ENCODE measurements at places on chromosomes 7 and 10. TPM values are rescaled to one million over a fixed set of nuclear protein-coding genes. Genes with fewer than 3 reads are reported as not detected.

- DNase-seq = no peak
Observed at GRCh38 chr10:15460661-15461060, 89.6 kb upstream of the FAM171A1 start.

GRCh38 chr7:147062897-147063296 lies 946.3 kb downstream of the CNTNAP2 start:
- no peak for DNase-seq

The IGFBP1 gene
- total RNA-seq = not detected

The NPM3 gene
- total RNA-seq = 139 TPM

DNA sequence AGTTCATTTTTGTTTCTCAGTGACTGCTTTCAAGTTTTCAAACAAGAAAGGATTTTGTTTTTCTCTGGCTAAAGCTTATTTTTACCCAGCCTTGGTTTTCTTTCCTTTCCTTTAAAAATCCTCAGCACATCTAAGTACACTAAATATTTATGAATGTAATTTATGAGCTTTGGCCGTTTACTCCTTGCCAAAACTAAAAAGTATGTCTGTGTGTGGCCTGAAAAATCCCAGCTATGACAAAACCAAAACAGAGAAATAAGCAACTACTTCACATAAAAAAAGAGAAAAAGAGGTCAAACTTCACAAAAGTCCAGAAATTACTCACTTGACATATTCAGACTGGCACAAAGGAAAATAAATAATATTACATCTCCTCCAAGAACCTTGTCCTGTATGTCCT lies 365.1 kb upstream of the NFE2L3 start:
- no peak for DNase-seq

The CARD11 gene
- 20.0 TPM for total RNA-seq

DNA sequence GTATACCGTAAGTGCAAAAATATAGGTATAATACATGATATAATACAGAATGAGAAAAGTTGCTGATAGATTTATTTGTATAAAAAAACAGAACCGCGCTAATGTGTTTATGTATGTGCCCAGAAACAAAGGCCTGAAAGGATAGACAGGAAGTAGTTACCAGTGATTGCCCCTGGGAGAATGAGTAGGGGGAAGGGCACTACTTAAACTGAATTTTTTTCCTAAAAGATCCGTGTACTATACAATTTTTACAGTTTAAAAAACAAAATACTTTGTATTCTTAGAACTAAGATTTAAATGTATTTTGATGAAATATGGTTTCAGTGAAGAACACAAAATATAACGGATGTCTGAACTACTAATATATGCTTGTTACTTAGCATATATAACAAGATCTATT lies 2.9 kb downstream of the IPMK start:
- DNase-seq = no peak

DNA sequence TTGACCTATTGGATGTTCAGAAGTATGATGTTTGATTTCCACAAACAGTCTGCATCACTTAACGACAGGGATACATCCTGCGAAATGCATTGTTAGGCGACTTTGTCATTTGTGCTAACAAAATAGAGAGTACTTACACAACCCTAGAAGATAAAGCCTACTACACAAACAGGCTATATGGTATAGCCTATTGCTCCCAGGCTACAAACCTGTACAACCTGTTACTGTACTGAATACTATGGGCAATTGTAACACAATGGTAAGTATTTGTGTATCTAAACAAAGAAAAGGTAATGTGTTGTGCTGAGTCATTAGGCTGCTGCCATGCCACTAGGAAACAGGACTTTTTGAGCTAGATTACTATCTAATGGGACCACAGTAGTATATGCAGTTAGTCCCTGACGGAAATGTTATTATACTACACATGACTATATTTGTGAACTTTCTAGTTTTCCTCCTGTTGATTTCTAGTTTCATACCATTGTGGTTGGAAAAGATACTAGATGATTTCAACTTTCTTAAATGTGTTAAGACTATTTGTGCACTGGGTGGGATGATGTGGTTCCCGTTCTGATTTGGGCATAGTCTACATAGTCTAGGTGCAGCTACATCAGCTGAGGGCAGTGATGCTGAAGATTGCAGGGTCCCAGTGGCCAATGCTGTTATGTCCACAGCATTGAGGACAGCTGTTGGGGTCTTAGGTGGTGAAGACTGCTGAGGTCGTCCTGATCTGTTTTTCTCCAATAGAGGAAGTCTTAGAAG lies 161.7 kb downstream of the HTR7 start:
- DNase-seq = no peak

The WDFY4 gene
- not detected for total RNA-seq

The COL1A2 gene
- 42.8 TPM for total RNA-seq

DNA sequence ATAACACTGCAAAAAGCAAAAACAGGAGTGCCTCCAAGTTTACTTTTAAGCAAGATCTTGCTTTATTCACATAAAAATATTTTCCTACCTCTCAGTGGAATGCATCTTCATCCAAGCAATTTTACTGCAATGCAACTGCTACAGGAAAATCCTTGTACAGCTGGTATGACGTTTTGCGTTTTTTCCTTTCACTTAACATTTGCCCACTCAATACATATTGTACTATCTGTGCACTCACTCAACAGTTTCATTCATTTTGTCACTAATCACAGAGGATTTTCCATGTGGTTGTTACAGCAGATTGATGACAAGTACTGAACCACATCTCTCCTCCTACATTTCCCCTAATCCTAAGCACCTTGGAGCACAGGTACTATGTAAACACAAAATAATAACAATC lies 222.0 kb upstream of the IMMP2L start:
- DNase-seq = no peak

The CNOT4 gene
- 27.4 TPM for total RNA-seq

DNA sequence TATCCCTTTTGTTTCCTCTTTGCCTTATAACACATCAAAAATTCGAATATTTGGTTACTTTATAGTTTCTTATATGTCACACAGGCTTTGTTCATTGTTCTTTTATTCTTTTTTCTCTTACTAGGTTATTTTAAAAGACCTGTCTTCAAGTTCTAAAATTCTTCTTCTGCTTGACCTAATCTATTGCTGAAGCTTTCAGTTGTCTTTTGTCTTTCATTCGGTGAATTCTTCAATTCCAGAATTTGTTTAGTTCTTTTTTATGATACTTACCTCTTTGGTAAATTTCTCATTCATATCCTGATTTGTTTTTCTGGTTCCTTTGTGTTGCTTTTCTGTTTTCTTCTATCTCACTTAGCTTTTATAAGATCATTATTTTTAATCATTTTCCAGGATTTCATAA lies 188.4 kb downstream of the ZEB1 start:
- no peak for DNase-seq

The TFR2 gene
- 2.3 TPM for total RNA-seq

The NYAP1 gene
- total RNA-seq = 3.2 TPM

GRCh38 chr10:78804411-78805032 lies 264.2 kb upstream of the ZMIZ1 start:
- DNase-seq = no peak

DNA sequence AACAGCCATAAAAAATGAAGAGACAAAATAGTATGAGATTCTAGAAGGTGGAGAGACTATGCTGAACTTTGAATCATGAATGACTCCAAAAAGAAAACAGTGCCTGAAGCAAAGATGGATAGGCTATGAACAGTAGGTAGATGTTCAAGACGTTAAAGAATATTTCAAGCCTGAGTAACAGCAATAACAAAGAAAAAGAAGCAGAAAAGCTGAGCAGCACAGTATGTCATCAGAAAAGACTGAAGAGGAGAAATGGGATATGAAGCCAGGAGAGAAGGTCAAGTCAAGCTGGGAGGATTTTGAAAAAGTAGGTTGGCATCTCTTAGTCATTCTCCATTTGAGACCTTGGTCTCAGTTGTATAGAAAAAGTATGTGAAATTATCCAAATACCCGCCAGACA lies 484.4 kb downstream of the SORCS1 start:
- DNase-seq = no peak

DNA sequence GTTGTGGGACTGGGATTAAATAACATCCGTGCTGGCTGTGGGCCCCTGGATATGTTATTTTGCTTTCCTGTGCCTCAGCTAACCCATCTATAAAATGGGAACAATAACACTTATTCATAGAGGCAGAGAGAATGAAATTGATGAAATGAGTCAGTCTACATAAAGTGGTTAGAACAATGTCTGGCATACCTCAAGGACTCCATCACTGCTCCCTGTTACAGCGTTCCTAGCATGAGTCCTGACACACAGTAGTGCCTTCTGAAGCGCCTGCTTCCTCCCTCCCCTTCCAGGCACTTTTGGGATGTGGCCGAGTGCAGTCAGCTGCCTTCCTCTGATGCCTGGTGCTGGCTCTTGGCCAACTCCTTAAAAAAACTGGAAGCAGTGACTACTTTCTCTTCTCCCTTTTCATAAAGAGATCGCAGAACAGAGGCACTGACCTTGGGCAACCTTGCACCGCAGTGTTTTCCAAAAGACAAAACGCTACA lies 108.4 kb upstream of the ZMIZ1 start:
- DNase-seq = no peak

- DNase-seq = peak; percentile 33
Observed at GRCh38 chr10:60114765-60115586, 208.6 kb upstream of the CCDC6 start.

GRCh38 chr10:86715156-86715795 lies 41.1 kb upstream of the BMPR1A start:
- DNase-seq = no peak

- no peak for DNase-seq
Observed at GRCh38 chr10:70863470-70864160, 24.8 kb downstream of the PCBD1 start.

GRCh38 chr7:150756858-150757257 lies 19.6 kb downstream of the GIMAP5 start:
- no peak for DNase-seq

The CUEDC2 gene
- total RNA-seq = 43.0 TPM

The PRPS1L1 gene
- total RNA-seq = not detected

DNA sequence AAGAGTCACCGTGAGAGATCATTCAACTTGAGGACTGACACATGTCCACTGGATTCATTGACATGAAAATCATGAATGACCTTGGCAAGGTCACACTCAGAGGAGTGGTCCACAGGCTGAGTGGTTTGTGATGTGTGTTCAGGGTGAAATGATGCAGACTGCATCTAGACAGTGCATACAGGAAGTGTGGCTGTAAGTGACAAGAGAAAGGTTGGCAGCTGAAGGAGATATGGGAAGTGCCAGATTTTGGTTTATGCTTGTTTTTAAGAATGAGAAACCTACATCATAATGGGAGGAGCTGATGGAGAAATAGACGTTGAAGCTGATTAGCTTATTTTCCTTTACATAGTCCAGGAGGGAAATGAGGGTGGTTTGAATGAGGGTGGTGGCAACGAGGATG lies 64.8 kb upstream of the VIPR2 start:
- no peak for DNase-seq

DNA sequence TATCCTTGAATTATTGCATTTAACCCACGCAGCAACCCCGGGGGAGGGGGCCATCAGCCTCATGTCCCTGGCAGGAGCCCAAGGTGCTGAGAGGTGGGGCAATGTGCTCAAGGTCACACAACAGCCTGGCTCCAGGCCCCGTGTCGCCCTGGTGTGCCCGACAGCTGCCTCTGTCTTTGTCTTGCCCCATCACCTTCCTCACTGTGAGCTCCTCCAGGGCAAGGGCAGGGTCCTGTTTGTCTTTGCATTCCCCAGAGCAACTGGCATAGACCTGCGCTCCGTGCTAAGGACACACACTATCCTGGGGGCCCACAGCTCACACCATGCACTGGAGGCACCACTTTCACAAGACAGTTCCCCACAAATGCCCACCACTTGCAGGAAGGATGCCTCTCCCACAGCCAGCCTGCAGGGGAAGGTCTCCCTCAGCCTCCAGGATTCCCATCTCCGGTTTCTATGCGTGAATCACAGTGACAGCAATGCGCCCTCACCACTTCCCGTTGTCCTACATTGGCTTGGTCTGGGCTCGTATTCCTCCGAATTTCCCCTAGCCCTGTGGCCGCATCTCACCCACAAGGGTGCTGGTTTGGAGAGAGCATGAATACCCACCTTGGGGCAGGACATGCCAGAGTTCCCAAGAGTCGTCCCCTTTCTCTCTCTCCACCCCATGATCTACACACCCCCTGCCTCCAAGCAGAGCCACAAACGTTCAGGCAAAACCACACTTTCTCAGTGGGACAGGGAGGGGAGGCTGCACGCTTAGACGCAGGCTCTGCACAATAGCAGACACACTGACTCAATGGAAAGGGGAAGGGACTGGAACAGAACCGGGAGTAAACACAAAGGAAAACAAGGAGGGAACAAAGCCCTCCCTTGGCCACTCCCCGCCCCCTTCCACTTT lies 10.3 kb downstream of the ITPRIP start:
- peak; percentile 49 for DNase-seq

The CHAT gene
- not detected for total RNA-seq

- no peak for DNase-seq
Observed at GRCh38 chr10:66805612-66806011, 120.2 kb upstream of the LRRTM3 start.

DNA sequence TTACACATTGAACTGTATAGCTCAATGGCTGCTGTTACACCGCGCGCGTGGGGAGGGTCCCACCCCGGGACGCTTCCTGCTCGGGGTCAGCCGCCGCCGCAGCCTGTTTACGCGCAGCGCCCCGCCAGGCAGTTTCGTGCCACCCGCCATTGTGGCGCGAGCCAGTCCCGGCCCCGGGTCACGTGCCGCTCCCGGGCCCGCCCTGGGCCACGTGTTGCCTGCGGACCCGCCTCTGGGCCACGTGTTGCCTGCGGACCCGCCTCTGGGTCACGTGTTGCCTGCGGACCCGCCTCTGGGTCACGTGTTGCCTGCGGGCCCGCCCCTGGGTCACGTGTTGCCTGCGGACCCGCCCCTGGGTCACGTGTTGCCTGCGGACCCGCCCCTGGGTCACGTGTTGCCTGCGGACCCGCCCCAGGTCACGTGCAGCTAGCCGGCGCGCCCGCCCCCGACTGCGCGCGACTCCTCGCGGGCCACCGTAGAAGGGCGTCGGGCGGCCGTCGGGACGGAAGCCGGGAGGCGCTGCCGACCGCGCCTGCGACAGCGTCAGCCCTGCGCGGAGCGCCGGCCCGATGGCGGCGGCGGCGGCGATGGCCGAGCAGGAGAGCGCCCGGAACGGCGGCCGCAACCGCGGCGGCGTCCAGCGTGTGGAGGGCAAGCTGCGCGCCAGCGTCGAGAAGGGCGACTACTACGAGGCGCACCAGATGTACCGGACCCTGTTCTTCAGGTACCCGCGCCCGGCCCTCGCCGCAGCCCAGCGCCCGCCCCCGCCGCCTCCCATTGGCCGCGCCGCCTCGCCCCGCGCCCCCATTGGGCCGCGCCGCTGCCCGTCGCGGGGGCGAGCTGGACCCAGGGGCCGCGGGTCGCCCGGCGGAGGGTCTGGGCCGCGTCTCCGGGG lies at the start of gene GET4:
GET4 (plus strand) TSS at position 478 of the 895 bp plus-strand sequence; CDS start at position 570, 92 bp downstream.
- peak; percentile 96 for DNase-seq

The LRGUK gene
- 1.8 TPM for total RNA-seq

The ZNF316 gene
- total RNA-seq = 23.4 TPM

GRCh38 chr7:80346704-80347103 lies 165.2 kb downstream of the GNAT3 start:
- no peak for DNase-seq

The SPDYE2B gene
- total RNA-seq = not detected

The FOXI2 gene
- 0.29 TPM for total RNA-seq

The LAMB1 gene
- 75.8 TPM for total RNA-seq

Data from H9 (cell line).